Activated naive CD8-positive, alpha-beta T cell treated with anti-CD3 and anti-CD28 coated beads, Interleukin-2, amount 10 ng/mL, durations not matched to agents 7 days and 5 days (primary cell): ENCODE measurements at places on chromosomes 16 and 17.

DNA sequence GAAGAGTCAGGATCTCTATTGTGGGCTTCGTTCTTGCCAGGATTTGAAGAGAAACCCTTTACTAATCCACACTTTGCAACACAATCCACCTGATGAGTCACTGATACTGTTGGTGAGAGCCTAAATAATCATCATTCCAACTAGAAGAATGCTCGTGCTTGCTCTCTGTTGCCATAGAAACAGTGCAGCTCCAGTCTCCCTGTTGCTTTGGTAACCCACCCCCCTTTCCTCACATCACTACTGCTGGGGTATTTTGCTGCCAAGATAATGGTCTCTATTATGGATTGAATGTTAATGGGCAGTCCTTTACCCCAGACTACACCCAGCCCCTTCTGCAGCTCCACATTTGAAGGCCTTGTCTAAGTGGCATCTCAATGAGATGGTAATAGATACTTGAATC is 190.4 kb downstream of the ABCC12 start:
- DNase-seq: no peak

DNA sequence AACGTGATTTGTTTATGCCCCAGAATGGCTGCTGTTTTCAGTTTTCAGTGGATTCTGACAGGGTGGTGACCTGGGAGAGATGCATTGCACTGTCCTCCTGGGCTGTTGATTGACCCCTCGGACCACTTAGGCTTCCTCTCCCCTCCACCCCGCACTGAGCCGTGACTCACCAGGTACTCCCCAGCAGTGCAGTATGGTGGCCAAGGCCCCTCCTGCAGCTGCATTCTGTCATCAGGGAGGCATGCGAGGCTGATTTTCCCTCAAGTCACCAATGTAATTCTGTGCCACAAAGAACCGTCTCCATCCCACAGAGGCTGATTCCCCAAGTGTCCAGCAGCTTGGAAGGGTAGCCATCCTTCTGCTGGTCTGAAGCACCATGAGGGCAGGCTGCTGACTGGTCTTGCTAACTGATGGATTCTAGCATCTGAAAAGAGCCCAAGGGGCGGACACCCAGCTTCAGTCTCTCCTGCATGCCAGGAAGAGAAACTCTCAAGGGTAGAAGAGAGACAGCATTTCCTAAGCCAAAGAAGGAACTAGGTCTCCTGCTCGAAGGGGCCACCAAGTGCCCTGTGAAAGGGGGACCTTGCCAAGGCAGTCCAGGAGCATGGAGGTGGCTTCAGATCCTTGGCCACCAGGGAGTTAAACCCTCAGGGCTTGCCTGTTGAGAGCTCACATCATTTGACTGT is 148.1 kb downstream of the SOCS1 start:
- no peak for DNase-seq

DNA sequence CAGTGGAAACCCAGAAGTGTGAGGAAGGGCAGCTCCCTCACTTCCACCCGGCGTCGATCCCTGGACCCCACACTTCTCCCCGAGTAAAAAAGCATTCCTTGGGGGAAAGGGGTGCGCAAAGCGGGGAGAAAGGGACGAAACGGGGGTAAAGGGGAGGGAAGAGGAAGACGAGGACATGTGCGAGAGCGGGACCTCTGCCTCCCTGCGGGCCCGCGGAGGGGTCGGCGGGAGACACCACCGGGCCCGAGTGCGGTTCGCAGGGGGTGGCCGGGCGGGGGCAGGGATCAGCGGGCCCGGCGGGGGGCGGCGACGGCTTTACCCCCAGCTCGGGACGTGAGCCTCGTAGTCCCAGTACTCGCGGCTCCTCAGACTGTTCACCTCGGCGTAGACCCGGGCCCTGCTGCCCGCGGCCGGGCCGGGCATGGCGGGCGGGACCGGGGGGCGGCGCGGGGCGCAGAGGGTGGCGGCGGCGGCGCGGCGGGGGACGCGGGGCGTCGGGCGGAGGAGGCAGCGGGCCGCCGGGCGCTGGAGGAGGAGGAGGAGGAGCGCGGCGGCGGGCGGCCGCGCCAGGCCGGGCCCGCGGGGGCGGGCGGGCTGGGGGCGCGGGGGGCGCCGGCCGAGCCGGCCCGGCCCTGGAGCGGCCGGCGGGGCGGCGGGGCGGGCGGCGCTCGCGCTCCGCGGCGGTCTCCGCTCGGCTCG is 443 bp downstream of the CSNK2A2 start:
- peak; percentile 43 for DNase-seq

- no peak for DNase-seq
These were observed 9.0 kb downstream of the CBFA2T3 start for GRCh38 chr16:88967830-88968588.

- DNase-seq: no peak
These were observed 7.4 kb upstream of the HIGD1B start for GRCh38 chr17:44840274-44840673.

- DNase-seq: no peak
These were observed 68.5 kb downstream of the RPTOR start for GRCh38 chr17:80612997-80613731.

GRCh38 chr17:28643983-28644786 is 773 bp downstream of the BLTP2 start:
- DNase-seq: peak; percentile 48

GRCh38 chr17:37234106-37234505 is 141.7 kb upstream of the C17orf78 start:
- no peak for DNase-seq

GRCh38 chr17:13384626-13385025 is 217.1 kb downstream of the HS3ST3A1 start:
- no peak for DNase-seq

GRCh38 chr17:6135996-6136395 is 65.8 kb downstream of the WSCD1 start:
- no peak for DNase-seq

- DNase-seq: no peak
These were observed 17.5 kb upstream of the C17orf78 start for GRCh38 chr17:37358098-37358829.

GRCh38 chr17:36086791-36087190 is 3.2 kb downstream of the CCL3 start:
- no peak for DNase-seq

- peak; percentile 48 for DNase-seq
These were observed 10.4 kb downstream of the NHERF1 start for GRCh38 chr17:74758848-74759168.

DNA sequence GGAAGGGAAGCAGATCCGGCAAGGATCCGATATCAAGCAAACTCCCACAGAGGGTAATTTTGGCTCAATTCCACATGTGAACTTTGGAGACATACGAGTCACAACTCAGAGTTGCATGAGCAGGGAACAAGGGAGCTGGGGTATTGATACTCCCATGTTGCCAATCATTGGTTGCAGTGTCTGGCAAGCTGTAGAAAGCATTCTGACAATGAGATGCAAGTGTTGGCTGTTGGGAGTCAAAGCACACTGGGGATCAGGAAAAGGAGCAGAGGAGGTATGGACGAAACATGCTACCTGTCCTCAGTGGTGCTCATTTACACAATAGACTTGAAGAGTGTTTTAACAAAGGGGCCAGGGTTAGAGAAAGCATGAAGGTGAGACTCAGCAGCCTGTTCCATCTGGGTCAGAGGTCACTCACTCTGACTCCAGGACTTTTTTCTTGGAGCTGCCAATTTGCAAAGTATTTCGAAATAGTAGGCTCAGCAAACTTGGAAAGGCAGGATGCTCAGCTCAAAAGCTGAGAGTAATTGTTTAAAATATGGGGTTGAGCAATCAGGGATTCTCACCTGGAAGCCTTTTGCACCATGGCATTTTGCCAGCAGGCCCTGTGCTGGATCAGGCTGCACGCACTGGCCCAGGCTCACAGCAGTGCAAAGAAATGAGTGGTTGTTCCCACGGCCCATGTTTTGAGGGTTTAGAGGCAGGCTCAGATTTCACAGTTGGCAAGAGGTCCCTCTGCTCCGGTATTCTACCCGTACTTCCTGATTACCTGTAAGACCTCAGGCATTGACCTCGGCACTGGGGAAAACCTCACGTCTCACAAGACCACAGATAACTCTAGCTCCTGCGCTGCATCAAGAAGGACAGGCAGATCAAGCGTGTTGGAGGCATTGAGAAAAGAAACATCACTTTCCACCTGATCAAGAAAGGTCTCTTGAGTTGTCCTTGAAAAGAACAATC is 17.6 kb upstream of the NKD1 start:
- DNase-seq: no peak

DNA sequence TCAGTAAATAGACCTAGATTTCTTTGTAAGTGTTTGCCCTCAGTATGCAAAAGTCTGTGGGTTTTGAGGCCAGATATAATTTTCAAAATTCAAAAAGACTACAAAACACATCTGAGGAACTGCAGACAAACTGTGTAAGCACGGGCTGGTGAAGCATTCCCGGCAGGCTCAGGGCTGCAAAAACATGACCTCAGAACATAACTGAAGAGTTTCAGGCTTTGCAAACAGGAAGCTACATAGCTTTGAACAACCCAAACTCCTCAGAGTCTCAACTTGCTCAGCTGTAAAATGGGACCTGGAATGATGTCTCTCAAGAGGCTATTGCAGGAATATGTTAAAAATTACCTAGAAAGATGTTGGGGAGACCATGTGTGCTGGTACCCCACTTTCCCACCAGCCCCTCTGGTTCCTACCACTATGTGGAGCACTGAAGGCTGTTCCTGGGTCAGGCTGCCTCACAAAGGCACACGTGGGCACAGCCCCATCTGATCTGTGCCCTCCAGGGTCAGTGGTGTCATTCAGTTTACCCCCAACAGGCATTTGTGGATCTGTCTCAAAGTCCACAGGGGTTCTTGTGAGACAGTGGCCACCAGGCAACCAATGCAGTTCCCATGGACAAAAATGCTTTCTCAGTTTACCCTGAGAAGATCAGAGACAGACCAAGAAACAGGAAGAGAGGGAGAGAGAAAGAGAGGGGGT is 72.9 kb downstream of the CREBBP start:
- no peak for DNase-seq

GRCh38 chr17:21146362-21147015 is 19.7 kb downstream of the DHRS7B start:
- no peak for DNase-seq

- no peak for DNase-seq
These were observed 336.9 kb downstream of the CDH13 start for GRCh38 chr16:82963653-82964052.

- no peak for DNase-seq
These were observed 11.4 kb upstream of the MYH13 start for GRCh38 chr17:10384175-10384574.

DNA sequence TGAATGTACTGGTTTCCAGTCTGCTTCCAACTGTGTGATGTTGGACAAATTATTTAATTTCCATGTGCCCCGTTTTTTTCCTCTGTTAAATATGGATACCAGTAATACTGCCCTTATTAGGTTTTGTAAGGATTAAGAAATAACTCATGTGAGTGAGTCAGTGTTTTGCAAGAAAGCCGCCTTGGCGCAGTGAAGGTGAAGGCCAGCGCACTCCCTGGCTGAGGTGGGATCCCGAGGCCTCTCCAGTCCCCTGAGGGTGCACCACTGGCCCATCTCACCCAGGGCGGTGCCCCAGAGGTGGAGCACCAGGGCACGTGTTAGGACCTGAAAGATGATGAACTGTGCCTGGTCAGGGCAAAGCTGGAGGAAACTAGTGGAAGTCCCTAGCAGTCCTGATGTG is 43.5 kb downstream of the PHKB start:
- no peak for DNase-seq

- no peak for DNase-seq
These were observed 54.3 kb downstream of the N4BP1 start for GRCh38 chr16:48555597-48556242.

DNA sequence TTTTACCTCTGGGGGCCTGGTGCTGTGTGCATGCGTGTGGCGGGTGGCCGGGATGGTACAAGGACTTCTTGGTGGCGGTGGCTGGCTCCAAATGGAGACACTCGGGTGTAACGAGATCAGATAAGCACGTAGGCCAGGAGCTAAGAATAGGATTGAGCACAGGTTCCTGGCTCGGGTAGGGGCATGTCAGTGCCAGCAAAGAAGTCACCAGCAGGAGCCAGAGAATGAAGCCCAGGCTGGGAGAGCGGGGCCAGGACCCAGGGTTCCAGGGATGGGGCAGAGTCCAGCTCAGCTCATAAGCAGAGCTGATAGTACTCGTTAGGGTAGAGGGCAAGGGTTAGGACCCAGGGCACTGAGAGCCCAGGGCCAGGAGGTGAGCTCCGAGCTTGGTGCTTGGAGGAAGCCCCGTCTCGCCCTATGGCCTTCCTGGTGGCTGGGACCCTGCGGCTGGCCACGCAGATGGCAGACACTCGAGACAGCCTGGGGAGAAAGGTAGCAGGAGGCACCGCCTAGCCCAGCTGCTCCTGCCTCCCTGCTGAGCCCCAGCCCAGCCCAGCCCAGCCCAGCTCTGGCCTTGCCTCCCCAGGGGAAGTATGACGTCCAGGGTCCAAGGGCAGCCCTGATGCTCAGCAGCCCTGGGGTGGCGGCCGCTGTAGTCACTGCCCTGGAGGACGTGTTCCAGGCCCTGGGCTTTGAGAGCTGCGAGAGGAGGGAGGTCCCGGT is 8.9 kb downstream of the ZNF213 start:
- no peak for DNase-seq

GRCh38 chr17:13106171-13106570 is 88.3 kb upstream of the ELAC2 start:
- no peak for DNase-seq

GRCh38 chr16:1556254-1556653 is 22.8 kb downstream of the TMEM204 start:
- DNase-seq: no peak

DNA sequence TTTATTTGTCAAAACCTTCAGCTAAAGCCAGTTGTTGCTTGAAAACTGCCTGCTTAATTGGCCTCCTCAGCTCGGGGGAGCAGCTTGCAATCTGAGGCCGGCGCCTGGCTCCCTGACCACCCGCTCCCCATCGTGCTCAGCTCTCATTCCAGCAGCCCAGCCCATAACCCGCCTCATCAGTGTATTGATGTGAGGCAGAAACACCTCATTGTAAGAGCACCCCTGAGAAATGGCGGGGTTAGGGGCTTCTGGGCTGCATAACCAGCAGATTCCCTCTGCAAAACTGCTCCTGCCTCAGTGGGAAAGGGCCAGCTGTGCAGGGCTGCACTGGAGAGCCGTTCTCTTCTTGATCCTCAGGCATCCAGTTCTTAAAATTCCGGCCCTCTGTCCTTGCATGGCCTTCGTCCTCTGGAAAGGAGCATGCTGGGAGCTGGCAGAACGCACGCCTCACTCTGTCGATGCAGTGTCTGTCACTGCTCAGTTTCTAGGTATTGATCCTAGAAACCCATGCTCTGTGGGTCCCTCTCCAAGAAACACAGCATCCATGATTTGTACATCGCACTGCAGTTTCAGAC is 113.8 kb upstream of the CHMP6 start:
- DNase-seq: peak; percentile 55
